G401 (cell line): ENCODE measurements at places on chromosomes 2 and 18. TPM values are rescaled to one million over a fixed set of nuclear protein-coding genes. Genes with fewer than 3 reads are reported as not detected.

Gene UGT1A3
- not detected in 2 replicates for total RNA-seq

DNA sequence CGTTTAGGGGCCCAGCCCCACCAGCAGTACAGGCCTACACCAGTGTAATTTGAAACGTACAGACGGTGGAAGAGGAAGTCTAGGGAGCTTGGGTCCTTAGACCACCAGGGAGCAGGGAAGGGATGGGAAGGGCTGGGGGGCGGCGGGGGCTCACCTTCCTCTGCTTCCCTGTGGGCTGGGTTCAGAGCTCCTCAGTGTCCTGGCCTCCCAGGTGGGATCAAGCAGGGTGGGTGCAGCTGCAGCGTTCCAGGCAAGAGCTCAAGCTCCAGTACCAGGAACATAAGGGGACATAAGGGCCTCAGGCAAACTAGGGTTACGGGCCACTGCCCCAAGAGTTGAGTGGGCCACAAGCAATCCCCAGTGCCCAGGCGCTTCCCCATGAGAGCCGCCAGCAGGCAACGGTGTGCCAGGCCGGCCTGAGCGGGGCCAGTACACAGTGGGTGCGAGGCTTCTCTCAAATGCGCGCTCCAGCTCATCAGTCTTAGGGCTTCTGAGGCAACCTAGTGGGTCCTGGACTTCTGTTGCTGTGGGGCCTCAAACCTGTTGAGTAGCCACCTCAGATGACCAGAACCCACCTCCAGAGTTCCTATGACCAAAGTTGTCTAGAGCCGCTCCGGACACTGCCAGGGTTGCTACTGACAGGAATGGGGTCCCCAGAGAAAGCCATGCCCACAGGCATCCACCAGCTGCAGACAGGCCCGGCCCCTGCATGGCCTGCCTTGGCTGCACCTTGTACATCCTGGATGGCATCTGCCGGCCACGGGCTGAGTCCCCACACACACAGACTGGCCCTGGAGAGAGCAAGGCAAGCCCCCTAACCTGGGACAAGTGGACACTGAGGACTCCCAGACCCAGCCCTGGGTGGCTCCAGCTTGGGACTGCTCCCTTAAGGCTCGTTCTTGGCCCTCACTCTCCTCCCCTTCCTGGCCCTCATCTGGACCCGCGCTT is 5.2 kb downstream of the ANKRD23 start:
- no peak for DNase-seq

Gene LYG2
- not detected in 2 replicates for total RNA-seq

Gene FIGN
- 2.1 and 3.7 TPM in 2 replicates for total RNA-seq

DNA sequence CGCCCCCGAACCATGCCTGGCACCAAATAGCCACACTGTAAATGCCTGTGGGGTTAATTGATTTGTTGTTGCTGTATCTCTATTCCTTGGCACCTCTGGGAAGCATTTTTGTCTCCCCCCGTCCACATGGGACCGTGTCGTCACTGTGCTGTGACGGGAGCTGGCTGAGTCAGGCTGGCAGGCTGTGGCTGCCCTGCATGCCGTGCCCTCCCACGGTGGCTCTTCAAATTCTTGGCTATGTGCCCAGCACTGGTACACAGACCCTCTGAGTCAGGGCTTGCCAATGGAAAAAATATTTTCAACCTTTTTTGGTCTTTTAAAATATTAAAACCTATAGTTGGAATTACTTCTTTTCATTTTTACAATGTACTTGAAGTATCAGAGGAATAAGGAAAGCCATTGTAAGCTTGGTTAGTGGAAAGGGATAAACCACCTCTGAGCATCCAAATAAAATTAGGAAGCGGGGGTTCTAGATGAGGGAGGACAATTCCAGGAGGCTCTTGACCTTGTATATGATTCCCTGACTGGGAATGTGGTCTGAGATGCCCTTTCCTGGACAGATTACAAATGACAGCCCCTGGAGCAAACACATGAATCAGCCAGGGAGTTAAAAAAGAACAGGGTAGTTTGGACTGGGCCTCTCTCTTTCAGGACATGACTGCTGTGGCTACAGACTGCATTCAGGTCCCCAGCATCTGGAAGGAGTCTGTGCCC is 59.4 kb downstream of the DGKD start:
- peak; percentile 63 for DNase-seq

DNA sequence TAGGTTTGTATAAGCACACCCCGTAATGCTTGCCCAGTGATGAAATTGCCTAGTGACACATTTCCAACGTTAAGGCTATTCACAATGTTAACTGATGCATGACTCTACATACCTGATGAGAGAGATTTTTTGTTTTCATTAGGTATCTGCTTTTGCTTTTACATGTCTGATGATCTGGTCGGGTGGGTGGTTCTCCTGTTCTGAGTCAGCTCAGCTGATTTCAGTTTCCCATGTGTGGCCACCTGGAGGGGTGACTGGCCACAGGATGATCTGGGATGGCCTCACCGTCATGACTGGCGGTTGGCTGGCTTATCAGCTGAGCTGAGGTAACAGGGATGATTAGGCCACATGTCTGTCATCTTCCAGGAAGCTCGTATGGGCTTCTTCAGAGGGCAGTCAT is 33.8 kb upstream of the ACYP2 start:
- no peak for DNase-seq

Gene GLI2
- not detected in 2 replicates for total RNA-seq

Gene C1QL2
- total RNA-seq: not detected in 2 replicates

- DNase-seq: no peak
Measured at GRCh38 chr2:10417551-10418335, 30.4 kb downstream of the ODC1 start.

- no peak for DNase-seq
Measured at GRCh38 chr18:57167617-57168308, 20.9 kb downstream of the BOD1L2 start.

- no peak for DNase-seq
Measured at GRCh38 chr2:36921984-36922383, 44.4 kb downstream of the STRN start.

DNA sequence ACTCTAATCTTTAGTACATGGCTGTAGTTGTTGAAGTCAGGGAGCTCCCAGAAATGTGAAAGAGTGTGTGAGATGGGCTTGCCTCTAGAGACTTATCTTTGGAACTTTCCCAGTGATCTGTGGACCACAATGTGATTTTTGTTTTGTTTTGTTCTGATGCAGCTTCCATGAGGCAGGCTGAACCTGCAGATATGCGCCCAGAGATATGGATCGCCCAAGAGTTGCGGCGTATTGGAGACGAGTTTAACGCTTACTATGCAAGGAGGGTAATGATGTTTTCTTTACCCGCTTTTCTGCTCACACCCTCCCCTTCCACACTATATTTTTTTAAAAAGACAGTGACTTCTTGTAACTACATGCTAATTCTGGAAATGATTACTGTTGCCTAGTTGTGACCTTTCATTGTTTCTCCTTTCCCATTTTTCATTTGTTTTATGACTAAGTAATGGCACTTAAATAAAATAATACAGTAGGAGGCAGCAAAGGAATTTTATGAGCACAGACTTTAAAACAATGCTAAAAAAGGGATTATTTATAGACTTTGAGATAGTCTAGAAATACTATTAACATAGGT is 29.3 kb downstream of the BCL2L11 start:
- DNase-seq: no peak

DNA sequence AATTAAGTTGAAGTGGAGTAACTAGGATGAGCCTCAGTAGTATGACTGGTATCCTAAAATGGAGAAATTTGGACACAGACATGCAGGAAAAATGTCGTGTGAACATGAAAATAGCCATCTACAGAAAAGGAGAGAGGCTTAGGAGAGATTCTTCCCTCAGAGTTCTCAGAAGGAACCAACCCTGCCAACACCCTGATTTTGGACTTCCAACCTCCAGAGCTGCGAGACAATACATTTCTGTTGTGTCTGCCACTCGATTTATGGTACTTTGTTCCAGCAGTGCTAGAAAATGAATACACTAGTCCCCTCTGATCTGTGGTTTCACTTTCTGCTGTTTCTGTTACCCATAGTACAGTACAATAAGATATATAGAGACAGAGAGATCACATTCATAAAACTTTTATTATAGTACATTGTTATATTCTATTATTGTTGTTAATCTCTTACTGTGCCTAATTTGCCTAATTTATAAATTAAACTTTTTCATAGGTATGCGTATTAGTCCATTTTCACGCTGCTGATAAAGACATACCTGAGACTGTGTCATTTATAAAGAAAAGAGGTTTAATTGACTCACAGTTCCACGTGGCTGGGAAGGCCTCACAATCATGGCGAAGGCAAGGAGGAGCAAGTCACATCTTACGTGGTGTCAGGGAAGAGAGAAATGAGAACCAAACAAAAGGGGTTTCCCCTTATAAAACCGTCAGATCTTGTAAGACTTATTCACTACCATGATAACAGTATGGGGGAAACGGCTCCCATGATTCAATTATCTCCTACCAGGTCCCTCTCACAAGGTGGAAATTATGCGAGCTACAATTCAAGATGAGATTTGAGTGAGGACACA is 41.3 kb downstream of the PLEKHA3 start:
- no peak for DNase-seq

DNA sequence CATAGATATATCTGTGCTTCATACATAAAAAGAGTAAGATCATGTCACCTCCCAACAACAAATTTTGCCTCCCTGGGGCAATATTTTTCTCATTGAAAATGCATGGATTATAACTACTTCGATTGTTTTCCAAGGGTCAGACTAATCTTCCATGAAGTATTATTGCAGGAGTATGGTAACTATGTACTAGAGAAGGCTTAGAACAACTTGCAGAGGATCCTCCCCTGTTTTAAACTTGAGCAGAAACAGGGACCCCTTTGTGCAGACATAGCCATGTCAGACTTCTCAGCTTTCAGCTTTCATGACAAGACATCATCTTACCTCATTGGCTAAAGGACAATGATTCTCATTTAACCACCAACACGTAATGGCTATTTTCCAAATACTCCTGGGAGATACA is 13.2 kb upstream of the RAB27B start:
- no peak for DNase-seq

Gene MAP4K3
- total RNA-seq: 36.8 and 49.5 TPM in 2 replicates

DNA sequence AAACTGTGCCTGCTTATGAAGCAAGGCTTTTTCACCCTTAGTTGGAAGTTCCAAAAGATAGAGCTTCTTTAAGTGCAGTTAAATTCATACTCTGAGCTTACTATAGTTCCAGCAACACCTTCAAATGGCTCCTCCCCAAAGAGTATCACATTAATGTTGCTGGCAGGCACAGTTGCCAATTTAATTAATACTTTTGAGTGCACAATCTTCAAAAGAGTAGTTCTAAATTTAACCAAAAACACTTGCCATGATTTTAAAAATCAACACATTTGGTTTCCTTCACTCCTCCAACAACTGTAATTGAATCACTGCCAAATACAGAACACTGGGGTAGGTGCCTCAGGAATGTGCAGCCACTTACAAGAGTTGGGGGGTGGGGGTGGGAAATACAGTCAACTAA is 150.6 kb upstream of the UBE2E3 start:
- no peak for DNase-seq

DNA sequence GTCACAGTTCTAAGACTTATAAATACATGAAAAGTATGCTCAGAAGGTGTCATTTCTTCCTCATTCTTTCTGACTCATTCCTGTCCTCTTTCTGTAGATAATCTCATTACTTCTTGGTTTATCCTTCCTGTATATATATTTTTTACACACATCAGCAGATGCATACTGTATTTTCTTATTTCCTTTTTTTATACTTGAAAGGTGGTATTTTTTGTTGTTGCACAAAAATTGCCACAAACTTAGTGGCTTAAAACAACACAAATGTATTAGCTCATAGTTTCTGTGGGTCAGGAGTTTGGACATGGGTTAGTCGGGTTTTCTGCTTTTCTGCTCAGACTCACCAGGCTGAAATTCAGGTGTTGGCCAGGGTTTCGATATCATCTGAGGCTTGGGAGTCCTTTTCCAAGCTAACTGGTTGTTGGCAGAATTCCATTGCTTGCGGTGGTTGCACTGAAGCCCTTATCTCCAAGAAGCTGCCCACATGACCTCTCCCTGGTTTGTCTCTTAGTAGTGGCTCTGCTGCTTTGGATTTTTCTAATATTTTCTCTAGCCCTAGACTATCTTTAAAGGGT is 162.6 kb downstream of the FMNL2 start:
- DNase-seq: peak; percentile 88

Gene TBC1D8
- 2.3 and 5.8 TPM in 2 replicates for total RNA-seq

Gene MGAT4A
- 3.0 and 4.4 TPM in 2 replicates for total RNA-seq

Gene C1GALT1C1L
- not detected in 2 replicates for total RNA-seq

DNA sequence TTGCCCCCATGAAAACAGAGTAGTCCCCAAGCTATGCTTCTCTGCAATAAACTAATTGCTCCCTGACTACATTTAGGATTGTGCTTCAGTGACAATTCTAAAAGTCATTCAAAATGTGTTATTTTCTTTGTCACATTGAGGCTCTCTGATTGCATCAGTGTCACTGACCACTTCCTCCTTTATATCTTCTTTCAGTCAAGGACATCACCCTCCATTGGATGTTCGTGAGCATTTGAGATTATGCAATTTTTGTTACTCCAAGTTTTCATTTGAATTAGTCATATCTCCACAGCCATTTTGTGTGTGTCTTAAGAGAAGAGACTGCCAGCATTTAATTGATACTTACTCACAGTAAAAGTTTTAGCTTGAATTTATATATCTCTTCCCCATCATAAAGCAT is 780.8 kb upstream of the GCFC2 start:
- no peak for DNase-seq

Gene IL36B
- not detected in 2 replicates for total RNA-seq

Gene CNDP2
- 77.0 and 78.9 TPM in 2 replicates for total RNA-seq

DNA sequence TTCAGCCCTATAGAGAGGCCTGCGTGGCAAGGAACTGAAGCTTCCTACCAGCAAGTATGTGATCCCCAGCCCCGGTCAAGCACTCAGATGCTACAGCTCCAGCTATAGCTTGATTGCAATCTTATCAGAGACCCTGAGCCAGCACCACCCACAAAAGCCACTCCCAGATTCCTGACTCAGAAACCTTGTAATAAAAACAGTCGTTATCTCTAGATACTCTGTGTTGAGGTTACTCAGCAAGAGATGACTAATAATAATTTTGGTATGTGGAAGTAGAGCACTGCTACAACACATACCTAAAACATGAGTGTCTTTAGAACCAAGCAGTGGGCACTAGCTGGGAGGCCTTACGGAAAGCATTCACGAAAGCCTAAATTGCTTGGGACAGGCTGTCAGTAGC is 216.9 kb downstream of the UXS1 start:
- no peak for DNase-seq

Gene SCG2
- 2.9 and 3.4 TPM in 2 replicates for total RNA-seq

- DNase-seq: no peak
Measured at GRCh38 chr2:185970148-185970852, 231.7 kb downstream of the FSIP2 start.

Gene SERPINE2
- 0.06 and 0.20 TPM in 2 replicates for total RNA-seq

- DNase-seq: no peak
Measured at GRCh38 chr2:176818076-176818475, 394.5 kb upstream of the HNRNPA3 start.

Gene STAT4
- not detected in 2 replicates for total RNA-seq

GRCh38 chr2:178550352-178550751 is 70.1 kb downstream of the PLEKHA3 start:
- DNase-seq: no peak

Gene SNED1
- total RNA-seq: 0.07 and 2.2 TPM in 2 replicates

GRCh38 chr2:188766471-188766856 is 207.7 kb upstream of the COL3A1 start:
- DNase-seq: no peak

Gene SCYGR5
- not detected in 2 replicates for total RNA-seq

GRCh38 chr2:67515056-67515455 is 117.9 kb downstream of the ETAA1 start:
- no peak for DNase-seq

Gene BCL11A
- total RNA-seq: 0.54 TPM in 1 of 2 replicates, not detected in the other

Gene ARHGAP28
- 0.61 and 1.0 TPM in 2 replicates for total RNA-seq

GRCh38 chr2:197209742-197210408 is 100.7 kb downstream of the ANKRD44 start:
- no peak for DNase-seq

Gene NCKAP5
- not detected in 2 replicates for total RNA-seq

- no peak for DNase-seq
Measured at GRCh38 chr18:13187498-13187897, 31.1 kb upstream of the LDLRAD4 start.
